Activated T-cell treated with anti-CD3 and anti-CD28 coated beads, Interleukin-2, amount 50 U/mL, for 1 hour (primary cell): ENCODE measurements at places on chromosomes 11 and 22.
A peak's percentile ranks its signal among the peaks of the same experiment; 100 is the strongest.

GRCh38 chr22:40621309-40622151, 15.0 kb downstream of the MRTFA start:
- no peak for DNase-seq

GRCh38 chr22:50537765-50538164, 7.9 kb upstream of the KLHDC7B start:
- no peak for DNase-seq

DNA sequence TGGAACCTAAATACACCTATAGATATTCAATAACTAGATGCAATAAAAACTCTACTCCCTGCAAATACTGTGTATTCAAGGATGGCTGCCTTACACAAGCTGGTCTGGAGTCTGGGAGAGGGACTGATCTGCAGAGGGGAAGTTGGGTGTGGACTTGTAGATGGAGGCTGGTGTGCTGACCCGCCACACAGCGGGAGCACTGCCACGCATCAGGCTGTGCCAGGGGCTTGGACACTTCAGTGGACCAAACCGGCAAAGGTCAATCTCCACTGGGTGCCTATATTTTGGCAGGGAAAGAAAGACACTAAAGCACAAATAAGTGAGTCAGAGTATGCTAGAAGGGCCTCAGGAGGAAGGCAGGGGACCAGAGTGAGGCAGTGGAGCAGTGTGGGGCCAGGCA, 2.1 kb upstream of the SHANK3 start:
- DNase-seq = no peak

DNA sequence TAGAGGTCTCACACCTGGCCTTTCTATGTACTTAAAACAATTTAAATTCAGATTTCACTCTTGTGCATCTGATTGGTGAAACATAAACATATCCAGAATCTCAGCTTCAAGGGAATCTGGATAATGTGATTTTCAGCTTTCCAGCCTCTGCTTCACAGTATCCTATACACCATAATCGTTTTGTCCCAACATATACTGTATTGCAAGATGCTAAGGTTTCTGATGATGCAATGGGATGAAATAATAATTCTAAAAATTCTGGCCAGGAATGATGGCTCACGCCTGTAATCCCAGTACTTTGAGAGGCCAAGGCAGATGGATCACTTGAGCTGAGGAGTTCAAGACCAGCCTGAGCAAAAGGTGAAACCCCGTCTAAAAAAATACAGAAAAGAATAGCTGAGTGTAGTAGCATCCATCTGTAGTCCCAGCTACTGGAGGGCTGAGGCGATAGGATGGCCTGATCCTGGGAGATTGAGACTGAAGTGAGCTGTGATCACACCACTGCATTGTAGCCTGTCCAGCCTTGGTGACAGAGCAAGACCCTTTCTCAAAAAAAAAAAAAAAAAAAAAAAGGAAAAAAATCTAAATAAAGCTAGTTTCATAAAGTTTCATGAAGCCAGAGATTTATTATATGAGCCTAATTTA, 41.0 kb upstream of the CTSC start:
- DNase-seq = no peak

GRCh38 chr11:43959321-43959995, 17.0 kb downstream of the C11orf96 start:
- DNase-seq = no peak

DNA sequence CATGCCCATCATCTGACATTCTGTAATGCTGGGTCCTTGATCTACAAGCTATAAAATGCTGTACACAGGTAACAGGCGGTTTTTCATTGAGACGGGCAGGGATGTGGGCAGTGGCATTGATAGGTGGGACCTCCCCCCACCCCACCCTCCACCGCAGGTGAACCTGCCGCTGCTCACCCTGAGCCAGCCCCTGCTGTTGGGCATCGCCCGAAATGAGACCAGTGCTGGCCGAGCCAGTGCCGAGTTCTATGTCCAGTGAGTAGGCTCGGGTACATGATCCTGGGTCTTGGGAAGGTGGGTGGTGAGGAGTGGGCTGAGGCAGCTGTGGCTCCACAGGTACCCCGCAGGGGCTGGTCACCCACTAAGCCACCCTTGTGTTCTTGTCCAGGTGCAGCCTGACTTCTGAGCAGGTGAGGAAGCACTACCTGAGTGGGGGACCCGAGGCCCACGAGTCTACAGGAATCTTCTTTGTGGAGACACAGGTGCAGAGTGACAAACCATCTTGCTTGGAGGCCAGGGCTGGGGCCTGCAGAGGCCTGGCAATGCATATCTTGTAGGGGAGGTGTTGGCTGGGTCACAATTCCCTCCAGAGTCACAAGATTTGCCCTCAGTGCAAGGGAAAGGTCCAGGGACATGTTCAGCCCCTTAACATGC, 1.1 kb upstream of the DNAJC4 start:
- DNase-seq = no peak

DNA sequence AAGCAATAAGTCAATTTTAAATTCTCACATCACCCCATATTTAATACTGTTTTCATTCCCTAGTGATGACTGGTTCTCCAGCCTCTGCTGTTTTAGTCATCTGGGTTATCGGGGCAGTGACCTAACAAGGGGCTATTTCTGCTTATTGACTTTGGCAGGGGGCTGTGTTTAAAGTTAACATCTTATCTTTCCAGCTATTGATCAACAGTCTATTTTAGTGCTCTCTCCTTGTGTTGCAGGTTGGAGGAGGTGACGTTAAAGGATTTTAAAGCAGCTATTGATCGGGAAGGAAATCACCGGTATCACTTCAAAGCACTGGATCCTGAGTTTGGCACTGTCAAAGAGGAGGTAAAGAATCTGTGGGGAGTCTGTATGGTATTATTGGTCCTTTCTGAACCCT, 7.7 kb upstream of the DLAT start:
- DNase-seq = no peak

DNA sequence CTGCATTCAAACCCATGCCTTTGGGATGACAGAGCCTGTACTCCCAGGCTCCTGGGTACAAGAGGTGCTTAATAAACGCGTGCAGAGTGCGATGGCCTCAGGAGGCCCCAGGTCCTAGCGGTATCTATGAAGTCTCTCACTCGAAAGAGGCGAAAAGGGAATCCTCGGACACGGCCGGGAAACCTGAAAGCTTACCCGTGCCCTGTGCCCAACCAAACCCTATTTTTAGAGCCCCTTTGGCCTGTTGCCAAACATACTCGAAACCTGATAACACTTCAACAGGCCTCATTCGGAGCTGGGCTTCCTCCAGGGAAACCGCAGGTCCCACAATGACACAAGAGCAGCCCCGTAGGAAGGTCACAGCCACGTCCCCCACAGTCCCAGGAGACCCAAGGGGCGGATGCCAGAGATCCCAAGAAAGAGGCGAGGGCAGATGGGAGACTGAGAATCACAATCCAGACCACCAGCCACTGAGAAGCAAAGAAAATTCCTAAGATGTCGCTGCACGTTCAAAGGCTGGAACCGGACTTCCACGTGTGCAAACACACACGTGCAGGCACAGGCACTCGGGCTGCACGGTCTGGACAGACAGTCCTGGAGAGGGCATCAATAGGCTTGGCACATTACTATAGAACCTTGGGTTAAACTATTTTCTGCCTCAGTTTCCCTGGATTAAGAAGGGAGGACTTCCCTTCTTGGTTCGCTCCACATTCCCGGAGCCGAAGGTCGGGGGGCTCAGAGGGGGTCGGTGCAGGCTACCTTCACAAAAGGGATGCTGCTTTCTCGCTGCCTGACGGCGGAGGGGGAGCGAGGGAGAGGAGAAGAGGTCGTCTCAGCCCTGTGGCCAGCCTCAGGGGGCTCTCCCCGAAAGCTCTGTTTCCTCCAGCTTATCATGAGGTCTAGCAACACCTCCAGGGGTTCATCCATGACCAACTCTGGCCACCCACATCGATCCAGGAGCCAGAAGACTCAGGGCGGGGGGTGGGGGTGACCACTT, 8.2 kb downstream of the PDGFB start:
- DNase-seq = peak; percentile 49

DNA sequence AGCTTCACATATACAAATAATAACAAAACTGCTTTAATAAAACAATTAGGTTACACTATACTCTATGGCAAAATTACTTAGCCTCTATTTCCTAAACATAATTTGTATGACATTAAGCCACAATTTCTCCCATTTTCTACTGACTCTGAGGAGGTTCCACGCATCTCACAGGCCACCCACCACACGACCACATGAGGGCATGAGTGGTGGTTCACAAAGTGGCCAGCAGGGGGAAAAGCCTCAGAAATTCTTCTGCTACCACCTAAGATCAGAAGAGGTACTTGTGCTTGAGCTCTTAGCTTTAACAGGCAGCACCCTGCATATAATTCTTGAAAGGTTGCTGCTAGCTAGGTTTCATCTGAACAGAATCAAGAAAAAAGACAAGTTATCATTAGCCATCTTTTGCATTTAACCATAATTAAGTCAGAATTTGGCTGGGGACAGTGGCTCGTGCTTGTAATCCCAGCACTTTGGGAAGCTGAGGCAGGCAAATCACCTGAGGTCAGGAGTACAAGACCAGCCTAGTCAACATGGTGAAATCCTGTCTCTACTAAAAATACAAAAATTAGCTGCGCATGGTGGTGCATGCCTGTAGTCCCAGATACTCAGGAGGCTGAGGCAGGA, 7.7 kb downstream of the LPXN start:
- peak; percentile 80 for DNase-seq

DNA sequence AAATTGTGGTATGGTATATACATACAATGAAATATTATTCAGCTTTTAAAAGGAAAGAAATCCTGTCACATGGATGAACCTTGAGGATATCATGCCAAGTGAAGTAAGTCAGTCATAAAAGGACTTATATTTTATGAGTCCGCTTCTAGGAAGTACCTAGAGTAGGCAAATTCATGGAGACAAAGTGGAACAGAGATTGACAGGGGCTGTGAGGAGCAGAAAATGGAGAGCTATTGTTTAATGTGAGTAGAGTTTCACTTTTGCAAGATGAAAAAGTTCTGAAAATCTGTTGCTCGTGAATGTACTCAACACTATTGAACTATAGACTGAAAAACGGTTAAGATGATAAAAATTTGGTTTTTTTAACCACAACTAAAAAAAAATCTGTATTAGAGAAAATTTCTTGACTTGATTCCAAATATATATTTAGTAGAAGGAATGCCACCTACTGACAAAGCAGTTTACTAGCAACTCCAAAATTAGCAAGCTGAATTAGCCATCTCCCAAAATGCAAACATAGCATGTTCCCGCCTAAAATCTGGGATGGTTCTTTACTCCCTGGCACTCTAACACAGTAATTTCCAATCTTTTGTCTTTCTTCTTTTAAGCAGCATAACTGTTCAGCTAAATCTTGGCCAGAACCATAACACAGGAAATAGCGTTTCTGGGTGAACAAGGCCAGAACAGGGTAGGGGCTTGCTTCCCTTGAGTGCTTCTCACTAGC, 1.5 kb downstream of the UFD1 start:
- no peak for DNase-seq

- peak; percentile 70 for DNase-seq
These were observed 88.4 kb downstream of the UBASH3B start for GRCh38 chr11:122743949-122744348.

DNA sequence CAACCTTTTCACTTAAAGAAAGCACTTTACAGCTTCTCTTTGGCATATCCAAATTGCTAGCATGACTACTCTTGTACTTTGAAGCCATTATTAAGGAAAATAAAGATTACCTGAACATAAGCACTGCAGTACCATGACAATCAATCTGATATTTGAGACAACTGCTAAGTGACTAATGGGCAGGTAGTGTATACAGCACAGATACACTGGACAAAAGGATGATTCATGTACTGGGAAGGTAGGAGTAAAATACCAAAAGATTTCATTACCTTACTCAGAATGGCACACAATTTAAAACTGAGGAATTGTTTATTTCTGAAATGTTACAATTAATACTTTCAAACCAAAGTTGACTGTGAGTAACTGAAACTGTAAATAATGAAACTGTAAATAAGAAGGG, 1054.3 kb upstream of the TENM4 start:
- no peak for DNase-seq

DNA sequence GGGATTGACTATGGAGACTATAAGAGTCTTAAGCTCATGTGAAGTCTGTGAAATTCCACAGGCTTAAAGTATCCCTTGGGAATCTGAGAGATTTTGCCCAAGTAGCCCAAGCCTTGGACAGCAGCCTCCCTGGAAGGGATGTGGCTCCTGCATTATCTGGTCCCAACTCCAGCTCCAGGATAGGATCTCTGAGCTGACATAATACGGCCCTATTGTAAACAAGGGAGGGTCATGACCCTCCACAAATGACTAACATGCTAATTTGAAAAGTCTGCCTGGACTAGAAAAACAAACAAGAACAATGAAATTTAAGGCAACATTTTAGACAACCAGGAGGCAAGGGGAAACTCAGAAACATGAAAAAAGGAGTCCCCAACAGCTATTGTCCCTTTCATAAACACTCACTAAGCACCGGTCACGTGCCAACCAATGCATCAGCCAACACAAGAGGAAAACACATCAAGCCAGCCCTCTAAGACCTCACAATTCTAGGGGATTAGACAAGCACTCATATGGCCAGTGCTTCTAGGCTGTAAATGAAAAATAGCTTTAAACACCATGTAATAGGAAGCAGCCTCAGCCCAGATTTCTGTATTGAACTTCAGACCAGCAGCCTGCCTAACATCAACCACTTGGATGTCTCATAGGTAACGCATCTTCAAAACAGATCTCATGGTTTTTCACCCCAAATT, 101.2 kb upstream of the TIMP3 start:
- DNase-seq = no peak

- peak; percentile 38 for DNase-seq
These were observed 80.7 kb upstream of the PPARA start for GRCh38 chr22:46069521-46070214.

DNA sequence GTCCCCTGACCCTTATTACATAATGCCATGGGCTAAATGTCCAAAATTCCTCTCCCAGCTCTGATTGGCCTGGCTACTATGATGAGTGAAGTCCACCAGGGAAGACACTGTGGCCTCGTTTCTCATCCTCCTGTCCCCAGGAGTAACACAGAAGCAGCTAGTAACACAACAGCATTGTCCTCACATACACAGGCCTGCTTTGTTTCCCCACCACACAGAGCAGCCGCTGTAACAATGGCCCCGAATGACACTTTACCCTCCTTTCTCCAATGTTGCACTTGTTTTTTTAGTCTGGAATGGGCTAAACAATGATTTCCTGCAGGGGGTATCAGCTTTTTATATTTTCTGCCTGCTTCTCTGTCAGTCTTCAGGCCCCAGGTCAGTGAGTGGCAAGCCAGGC, at the start of gene PRR5L:
Gene PRR5L (plus strand): TSS at position 363 of the 400 bp plus-strand sequence. CDS start 104,834 bp downstream, outside the sequence.
- DNase-seq = no peak

- DNase-seq = no peak
These were observed 25.5 kb downstream of the KCNJ1 start for GRCh38 chr11:128841461-128842072.
